ENCODE measurements at places on chromosomes 3 and 15. TPM values are rescaled to one million over a fixed set of nuclear protein-coding genes. Genes with fewer than 3 reads are reported as not detected.

DNA sequence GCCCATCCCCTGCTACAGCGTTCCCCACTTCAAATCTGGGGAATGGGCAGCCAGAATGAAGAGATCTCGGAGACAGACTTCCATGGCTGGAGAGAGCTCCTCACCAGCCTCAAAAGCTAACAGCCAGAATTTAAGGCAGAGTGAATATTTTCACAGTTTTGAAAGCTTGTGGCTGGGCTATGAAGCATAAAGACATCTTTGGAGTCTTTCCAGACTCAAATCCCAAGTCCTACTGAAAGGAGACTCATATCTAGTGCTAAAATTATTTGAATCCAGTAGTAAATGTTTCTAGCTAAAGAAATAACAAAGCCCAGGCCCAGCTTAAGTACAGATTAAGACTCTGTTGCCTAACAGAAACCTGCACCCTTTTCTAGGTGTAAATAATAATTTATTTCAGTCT lies 628.4 kb upstream of the ALCAM start:
- DNase-seq, result no peak

DNA sequence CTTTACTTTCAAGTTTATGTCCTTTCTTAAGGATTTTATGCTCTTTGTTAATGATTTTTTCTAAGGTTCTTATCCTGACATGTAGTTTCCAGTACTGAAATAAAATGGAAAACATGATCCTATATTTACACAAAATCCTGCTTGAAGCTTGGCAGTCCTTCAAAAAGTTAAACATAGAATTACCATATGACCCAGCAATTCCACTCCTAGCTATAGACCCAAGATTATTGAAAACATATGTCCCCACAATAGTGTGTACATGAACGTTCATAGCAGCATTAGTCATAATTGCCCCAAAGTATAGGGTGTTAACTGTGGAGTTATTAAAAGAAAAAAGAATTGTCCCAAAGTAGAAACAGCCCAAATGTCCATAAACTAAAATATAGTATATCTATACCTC lies 33.2 kb downstream of the ITGB5 start:
- DNase-seq, result no peak

- no peak for DNase-seq
Observed at GRCh38 chr15:68725736-68726135, 95.0 kb downstream of the ANP32A start.

DNA sequence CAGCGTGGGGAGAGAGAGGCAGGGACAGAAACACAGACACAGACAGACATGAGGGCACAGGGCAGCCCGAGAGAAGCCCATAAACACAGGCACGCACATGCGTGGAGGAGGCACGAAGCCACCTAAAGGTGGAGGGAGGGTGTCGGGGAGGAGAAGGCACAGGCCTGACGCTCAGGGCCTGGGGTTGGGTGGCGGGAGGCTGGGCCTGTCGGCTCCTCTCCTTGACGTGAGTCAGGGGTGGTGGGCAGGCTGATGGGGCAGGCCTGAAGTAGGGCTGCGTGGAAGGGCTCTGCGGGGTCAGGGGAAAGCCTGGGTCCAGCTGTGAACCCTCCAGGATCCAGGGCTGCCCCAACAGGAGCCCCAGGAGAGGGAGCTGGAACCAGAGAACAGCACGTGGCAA lies 74.2 kb downstream of the EPHB3 start:
- no peak for DNase-seq

- no peak for DNase-seq
Observed at GRCh38 chr3:2454865-2455264, 356.2 kb downstream of the CNTN4 start.

GRCh38 chr15:74950078-74950908 lies 6.3 kb downstream of the RPP25 start:
- DNase-seq, result peak; percentile 90

GRCh38 chr3:4982773-4983738 lies 3.8 kb downstream of the BHLHE40 start:
- DNase-seq, result no peak

- DNase-seq, result no peak
Observed at GRCh38 chr3:73658227-73658626, 33.5 kb upstream of the PDZRN3 start.

DNA sequence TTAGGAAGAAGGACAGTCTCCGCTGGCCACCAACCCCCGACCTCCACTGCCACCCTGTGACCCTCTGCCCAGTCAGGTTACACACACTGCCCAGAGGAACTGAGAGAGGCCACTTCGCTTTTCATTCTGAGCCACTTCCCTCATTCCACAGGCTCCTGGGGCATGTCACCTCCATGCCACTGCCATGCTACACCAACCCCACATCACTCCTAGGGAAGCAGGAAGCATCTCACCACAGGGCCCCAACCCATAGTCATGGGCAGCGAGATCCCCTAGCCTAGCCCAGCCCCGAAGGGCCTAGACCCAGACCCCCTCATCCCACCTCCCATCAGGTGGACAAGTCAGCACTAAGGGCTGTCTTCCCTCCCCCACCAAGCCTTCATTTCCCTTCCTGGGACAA lies 1.4 kb downstream of the PLCB2 start:
- DNase-seq, result no peak

DNA sequence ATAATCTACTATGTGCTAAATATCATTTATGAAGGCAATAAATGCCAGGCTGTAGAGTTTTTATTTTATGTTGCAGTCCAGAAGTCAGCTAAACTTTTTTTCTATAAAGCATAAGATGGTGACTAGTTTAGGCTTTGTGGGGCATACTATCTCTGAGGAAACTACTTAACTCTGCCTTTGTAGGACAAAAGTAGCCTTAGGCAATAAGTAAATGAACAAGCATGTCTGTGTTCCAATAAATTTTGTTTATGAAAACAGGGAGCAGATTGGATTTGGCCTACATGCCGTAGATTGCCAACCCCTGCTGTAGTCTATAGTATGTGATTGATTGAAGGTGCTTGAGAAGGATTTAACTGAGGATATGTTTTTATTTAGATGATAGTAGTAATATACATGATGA lies 502.5 kb upstream of the NAALADL2 start:
- DNase-seq, result no peak

GRCh38 chr3:64685800-64686445 lies 1.9 kb downstream of the ADAMTS9 start:
- peak; percentile 79 for DNase-seq

DNA sequence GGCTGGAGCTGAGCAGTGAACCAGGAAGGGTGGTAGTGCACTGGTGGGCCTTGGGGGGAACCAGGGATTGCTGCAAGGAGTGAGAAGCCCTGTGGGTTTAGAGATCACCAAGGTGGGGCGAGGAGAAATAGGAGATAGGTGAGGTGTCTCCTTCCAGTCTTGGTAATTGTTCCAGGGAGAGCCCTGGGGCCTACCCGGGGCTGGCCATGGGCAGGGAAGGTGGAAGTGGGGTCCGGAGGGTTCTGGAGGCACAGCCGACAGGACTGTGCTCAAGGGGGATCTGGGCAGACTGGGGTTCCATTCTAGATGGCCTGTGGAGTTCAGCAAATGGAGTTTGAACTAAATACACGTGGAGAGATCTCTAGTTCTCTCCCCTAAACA lies 4.5 kb downstream of the CHST13 start:
- DNase-seq, result no peak

GRCh38 chr3:187074846-187075245 lies 64.5 kb downstream of the RPL39L start:
- DNase-seq, result no peak

DNA sequence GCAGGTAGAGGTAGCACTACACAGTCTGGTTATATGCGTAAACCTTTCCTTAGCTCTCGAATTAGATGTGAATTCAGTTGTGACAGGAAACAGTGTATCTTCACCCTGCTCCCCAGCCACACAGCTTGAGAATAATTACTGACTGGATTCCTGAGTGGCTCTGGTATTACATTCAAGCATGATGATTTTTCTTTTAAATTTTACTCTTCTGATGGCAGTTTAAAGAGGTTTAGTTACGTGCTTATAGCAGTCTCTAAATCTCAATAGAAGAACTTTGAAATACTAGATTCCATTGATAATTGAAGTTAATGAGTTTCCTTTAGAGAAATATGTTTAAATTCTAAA lies 98.8 kb downstream of the FNDC3B start:
- DNase-seq, result no peak

DNA sequence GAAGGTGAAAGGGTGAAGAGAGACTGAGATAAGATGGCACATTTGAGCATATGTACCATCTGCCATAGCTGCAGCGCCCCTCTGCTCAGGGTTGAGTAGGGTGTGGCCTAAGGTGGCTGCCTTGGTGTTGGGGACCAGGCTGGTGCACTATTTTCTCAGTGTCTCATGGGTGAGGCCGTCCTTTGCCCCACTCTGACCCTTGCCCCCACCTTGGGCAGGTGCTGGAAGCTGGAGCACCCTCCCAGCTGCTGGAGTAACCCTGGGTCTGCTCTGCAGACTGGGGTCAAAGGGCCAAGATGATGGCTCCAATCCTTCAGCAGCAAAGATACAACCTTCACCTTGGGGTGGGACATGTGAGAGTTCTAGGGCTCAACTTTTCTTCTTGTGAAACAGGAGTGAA lies 69.2 kb downstream of the DAPK2 start:
- DNase-seq, result no peak

- no peak for DNase-seq
Observed at GRCh38 chr3:175737646-175738572, 878.8 kb downstream of the NAALADL2 start.

GRCh38 chr3:119529883-119530282 lies 29.5 kb downstream of the CD80 start:
- no peak for DNase-seq

- DNase-seq, result no peak
Observed at GRCh38 chr3:179695672-179696313, 43.0 kb downstream of the USP13 start.

DNA sequence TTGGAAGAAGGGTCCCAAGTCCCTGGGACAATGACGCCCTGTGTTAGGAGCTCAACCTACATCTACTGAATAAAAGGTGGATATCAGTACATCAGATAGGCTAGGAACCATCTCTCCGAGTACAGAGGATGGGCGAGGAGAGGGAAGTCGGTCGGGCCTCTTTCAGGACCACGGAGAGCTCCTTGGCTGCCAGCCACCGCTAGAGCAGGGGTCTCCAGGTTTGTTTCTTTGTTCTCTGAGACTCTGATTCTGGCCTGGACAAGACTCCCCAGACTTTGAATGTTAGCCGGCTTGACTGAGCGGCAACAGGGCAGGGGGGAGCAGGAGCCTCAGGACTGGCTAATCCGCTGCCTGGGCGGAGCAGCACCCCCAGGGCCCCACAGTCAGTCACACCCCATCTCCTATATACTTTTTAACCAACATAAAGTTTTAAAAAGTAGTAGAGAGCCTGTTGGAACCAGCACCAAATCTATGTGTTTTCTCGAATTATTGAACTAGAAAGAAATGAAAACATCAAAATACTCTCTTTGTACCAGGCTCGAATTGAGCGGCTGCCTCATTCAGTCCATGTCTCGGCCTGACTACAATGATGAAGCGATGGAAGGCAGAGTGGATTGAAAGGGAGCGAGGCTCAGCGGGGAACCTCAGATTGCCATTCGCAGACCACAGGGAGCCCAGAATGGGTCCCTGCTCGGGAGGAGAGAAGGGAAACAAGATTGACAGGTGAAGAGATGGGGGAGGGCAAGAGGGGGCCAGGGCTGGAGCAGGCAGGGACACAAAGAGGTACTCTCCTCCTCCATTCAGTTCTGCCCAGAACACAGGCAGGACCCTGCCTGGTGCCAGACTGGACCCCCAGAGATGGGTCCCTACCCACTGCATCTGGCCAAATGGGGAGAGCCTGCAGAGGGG lies 131.6 kb downstream of the TPRA1 start:
- DNase-seq, result peak; percentile 92

GRCh38 chr15:75823860-75824613 lies 19.2 kb upstream of the UBE2Q2 start:
- no peak for DNase-seq

DNA sequence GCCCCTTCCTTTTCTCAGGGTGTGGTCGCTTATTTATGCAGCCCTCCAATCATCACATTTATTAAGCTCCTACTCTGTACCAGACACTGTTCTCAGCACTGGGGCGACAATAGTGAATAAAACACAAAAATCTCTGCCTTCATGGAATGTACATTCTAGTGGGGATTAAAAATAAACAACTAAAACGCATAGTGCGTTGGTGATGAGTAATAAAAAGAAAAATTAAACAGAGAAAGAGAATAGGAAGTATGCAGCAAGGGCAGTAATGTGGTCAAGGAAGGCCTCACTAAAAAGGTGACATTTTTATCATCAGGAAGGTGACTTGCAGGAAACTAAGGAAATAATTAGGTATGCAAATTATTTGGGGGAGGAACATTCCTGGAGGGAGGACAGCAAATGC lies 5.1 kb downstream of the SLC51B start:
- no peak for DNase-seq

DNA sequence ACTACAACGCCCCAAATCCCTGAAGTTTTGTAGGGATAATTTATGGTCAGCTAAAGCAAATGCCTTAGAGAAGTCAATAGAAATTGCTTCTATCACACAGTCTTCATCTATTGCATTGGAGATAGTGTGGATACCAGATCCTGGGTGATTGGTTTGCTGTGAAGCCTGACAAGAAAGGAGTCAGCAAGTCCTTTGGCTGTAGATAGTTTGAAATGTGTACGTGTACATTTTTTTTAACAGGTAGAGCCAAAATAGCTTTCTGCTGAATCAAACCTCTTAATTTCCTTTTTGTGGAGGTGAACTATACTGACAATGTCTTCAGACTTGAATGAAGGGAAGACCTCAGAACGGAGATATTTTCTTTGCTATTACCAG lies 312.3 kb downstream of the ZBBX start:
- DNase-seq, result no peak

GRCh38 chr3:134462331-134462941 lies 23.3 kb downstream of the ANAPC13 start:
- DNase-seq, result no peak

GRCh38 chr15:74380361-74381189 lies 13.1 kb upstream of the CYP11A1 start:
- DNase-seq, result no peak

DNA sequence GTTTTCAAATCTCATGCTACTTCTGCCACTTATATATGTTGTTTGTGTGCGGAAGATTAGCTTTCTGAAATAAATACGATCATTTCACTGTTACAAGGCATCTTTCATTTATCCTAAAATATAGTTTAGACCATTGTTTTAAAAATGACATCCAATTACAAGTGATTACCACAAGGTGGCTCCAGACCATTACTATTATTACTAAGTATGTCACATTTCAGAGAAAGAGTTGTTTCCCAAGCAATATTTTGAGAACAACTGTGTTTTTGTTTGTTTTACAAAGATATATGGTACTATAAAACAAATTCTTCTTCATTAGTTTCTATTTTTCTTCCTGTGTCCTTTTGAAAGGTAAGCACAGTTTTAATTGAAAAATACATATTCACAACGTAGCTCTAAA lies 136.0 kb upstream of the RAP2B start:
- DNase-seq, result no peak

Gene CFAP100
- total RNA-seq, result 1.1 TPM

Gene PP2D1
- total RNA-seq, result not detected

Gene CLDN18
- not detected for total RNA-seq

Gene RBPMS2
- 40.5 TPM for total RNA-seq

Gene ROPN1
- total RNA-seq, result not detected

Gene HCLS1
- 0.45 TPM for total RNA-seq

Gene IL5RA
- not detected for total RNA-seq

Gene ZDHHC23
- 0.28 TPM for total RNA-seq

Gene NR2E3
- total RNA-seq, result not detected

Gene SEMA3B
- 2.9 TPM for total RNA-seq

Gene FBXO40
- not detected for total RNA-seq

Gene SH2D7
- total RNA-seq, result not detected

Gene KNL1
- 35.3 TPM for total RNA-seq

Gene CEP152
- total RNA-seq, result 17.4 TPM

All from neural crest cell (in vitro differentiated cells).